DND-41 (cell line): ENCODE measurements at places on chromosomes 12 and 14.

DNA sequence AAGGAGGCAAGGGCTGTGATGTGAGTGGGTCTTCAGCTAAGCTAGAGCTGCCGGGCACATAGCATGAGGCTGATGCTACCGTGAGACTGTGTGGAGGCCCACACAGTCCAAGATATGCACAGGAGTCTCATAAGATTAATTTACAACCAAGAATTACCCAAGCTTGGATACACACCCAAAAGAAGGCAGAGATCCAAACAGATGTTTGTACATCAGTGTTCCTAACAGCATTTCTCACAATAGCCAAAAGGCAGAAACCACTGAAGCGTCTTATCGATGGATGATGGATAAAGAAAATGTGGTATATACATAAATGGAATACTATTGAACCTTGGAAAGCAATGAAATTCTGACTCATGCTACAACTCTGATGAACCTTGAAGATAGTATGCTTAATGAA is 40.8 kb upstream of the RIC8B start:
- no peak for DNase-seq

DNA sequence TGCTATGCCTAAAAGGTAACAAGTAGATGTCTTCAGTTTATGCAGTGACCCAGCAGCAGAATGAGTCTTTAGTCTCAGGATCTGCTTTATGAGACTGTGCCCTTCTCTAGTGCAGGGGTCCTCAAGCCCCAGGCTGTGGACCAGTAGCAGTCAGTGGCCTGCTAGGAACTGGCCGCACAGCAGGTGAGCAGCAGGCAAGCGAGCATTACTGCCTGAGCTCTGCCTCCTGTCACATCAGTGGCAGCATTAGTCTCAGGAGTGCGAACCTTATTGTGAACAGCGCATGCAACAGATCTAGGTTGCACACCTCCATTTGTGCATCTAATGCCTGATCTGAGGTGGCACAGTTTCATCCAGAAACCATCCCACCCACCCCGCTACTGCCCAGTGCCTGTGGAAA is 38.4 kb downstream of the LRP6 start:
- no peak for DNase-seq

GRCh38 chr14:20680843-20681347 is 3.5 kb upstream of the RNASE4 start:
- no peak for DNase-seq

DNA sequence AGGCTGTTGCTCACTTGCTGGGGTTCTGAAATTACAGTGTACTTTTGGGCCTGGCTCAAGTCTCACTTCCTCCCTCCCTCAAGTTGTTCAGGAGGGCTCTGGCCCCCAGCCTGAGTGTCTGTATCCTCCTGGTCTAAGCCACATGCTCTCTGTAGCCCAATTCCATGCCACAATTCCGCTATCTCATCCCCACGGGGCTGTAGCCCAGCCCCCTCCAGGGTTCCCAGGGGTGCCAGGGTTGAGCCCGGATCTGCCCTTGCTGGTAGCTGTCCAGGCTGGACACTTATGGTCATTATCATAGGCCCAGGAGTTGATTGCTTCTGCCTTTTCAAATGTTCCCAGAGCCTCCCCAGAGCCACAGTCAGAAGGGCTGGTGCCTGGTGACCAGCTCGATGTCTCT is 65.3 kb downstream of the PRIMA1 start:
- DNase-seq: no peak

DNA sequence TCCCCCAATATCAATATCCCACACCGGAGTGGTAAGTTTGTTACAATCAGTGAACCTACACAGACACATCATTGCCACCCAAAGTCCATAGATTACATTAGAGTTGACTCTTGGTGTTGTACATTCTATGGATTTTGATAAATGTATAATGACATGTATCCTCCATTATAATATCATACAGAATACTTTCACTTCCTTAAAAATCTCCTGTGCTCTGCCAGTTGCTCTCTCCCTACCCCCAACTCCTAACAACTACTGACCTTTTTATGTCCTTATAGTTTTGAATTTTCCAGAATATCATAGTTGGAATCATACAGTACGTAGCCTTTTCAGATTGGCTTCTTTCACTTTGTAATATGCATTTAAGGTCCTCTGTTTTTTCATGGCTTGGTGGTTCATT is 48.4 kb downstream of the SLC4A8 start:
- DNase-seq: no peak

DNA sequence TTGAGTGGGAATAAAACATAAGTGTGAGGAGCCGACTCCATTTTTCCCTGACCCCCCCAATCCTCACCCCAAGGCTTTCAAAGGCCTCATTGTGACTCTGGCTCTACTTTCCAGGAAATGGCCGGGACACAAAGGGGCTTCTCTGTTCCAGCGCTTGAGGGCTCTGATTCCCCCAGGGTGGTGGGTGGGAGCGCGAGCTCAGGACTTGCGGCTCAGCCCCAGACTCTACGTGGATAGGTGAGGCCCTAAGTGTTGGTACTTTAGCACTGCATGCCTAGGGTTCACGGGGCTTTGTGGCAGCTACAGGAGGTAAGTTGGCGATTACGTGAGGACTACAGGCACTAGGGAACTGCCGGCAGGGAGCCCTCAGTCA is 553 bp downstream of the CNPY2 start:
- DNase-seq: peak; percentile 28

- no peak for DNase-seq
Measured at GRCh38 chr14:56099081-56099797, 19.0 kb upstream of the PELI2 start.

- no peak for DNase-seq
Measured at GRCh38 chr12:42362647-42363260, 36.8 kb downstream of the PPHLN1 start.

DNA sequence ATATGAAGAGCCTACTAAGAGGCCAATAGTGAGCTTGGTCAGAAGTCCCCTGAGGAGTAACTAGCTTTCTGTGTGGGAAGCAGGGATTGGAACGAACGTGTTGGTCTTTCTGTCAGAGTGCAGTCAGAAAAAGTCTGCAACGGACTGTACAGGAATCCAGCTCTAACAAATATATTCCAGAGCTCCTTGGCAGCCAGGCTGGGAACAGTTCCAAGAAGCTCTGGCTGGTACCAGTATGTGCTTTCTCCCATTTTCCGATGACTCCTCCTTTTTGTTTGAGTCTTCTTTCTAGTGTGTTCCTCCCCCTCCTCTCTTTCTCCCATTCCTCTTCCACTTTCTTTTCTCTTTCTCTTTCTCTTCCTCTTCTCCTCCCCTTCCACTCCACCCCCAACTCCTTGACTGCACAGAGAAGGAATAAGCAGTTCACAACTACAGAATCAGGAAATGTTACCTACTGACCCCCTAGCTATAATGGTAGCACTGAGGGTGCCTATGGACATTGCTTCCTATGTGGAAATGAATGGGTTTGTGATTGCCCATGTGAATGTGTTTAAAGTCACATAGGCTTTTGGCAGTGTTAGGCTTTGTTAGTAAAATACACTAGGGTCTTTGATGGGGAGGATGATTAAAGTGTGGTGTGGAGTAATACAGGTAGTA is 59.9 kb downstream of the TTLL5 start:
- DNase-seq: no peak

- DNase-seq: no peak
Measured at GRCh38 chr12:115374480-115375185, 690.7 kb upstream of the TBX3 start.

GRCh38 chr12:93011100-93011499 is 82.0 kb upstream of the EEA1 start:
- DNase-seq: no peak

DNA sequence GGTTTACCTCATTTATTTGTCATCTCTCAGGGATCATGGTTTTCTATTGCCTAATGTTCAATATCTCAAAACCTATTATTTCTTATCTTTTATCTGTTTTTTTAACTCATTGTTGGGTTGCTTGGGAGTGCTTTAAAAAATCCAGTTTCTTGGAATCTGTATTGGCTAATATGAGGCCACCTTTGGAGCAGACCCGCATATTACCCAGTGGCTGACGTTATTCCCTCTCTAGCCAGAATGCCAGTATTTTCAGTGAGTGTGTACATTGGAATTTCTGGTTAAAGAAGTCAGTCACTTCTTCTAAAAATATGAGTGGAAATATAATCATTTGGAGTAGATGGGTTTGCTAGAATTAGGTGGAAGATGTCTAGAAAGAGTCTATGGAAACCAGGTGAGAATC is 38.3 kb downstream of the PRMT8 start:
- no peak for DNase-seq

DNA sequence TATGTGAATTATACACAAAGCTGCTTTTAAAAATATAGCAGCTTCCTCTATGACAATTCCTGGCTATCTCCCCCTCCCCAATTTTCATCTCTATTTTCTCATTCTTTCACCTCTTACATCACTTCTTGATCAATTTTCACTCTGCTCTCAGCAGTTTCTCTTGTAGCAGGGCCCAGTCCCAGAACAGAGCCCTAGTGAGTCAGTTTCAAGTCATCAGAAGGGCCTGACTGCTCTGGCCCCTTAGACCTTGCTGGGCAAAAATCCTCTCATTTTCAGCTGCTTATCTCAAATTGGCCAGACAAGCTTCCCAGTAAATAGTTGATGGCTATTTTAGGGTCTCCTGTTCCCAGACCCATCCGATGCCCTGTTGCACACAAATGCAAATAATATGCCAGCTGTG is 101.4 kb downstream of the TTC7B start:
- DNase-seq: no peak

DNA sequence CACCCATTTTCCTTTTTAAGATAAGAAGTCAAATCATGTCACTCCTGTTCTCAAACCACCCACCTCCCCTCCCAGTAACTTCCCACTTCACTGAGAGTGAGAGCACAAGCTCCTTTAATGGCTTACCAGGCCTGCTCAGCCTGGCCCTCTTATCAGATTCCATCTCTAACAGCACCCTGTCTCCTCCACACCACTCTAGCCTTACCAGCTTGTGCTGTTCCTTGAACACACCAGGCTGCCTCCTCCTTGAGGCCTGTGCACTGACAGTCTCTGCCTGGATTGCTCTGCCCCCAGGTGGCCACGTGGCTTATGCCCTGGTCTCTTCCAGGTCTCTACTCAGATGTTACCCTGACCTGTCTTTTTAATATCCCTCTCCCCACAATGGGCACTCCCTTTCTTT is 40.1 kb upstream of the EVL start:
- peak; percentile 79 for DNase-seq

DNA sequence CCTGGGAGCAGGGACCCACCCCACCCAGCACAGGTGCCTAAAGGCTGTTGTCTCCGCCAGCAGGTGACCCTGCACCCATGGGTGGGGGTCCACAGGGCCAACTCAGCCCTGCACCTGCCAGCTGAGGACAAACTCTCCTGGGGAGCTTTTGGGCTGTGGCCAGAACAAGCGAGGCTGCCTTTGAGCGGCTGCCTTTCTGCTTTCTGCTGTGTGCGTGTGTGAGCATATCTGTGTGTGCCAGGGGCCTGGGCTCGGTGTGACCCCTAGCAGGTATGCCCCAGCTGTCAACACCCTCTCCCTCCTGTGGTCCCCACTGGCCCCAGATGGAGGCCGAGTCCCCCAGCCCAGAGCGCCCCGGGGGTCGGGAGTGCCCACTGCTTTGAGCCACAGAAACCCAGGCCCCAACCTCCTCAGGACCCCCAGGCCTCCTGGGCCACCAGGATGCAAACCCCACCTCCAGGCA is 25.9 kb upstream of the GPR132 start:
- no peak for DNase-seq

DNA sequence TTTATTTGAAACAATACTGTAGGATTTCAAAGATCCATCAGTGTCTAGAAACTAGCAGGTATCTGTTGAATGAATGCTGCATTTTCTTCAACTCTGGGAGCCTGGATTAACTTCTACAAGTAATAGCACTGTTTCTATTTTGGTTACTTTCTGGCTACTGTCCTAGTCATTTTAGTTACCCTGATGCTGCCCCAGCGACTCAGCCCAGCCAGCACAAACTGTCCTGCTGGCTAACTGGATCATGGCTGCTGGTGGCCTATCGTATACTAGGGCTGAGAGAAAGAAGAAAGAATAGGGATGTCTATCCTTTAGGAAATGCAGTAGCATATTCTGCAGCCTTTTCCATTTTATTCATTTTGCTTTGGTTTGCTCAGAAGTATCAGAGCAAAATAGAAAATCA is 53.9 kb downstream of the NTN4 start:
- no peak for DNase-seq

GRCh38 chr12:92393504-92393903 is 247.9 kb upstream of the BTG1 start:
- peak; percentile 40 for DNase-seq

GRCh38 chr12:130281153-130281799 is 56.4 kb upstream of the PIWIL1 start:
- peak; percentile 32 for DNase-seq

GRCh38 chr12:6928703-6929407 is 1.1 kb downstream of the ATN1 start:
- DNase-seq: no peak

GRCh38 chr12:110532644-110533043 is 30.5 kb downstream of the RAD9B start:
- no peak for DNase-seq

DNA sequence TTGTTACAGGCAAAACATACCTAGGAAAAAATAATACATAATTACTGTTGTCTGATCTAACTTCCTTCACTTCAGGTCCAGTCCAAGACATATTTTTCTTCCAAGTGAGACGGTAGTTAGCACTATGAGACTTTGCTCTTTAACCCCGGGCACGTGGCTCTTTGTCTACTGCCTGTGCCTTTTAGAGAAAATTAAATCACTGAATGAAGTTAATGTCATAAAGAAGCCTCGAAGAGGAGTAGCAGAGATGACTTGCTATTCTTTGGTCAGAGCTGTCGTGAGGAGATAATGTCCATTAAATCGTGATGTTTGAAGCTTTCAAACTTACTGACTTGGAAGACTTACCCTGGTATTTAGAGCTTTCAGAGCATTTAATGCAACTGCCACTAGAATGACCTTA is 8.7 kb downstream of the TESPA1 start:
- DNase-seq: no peak

DNA sequence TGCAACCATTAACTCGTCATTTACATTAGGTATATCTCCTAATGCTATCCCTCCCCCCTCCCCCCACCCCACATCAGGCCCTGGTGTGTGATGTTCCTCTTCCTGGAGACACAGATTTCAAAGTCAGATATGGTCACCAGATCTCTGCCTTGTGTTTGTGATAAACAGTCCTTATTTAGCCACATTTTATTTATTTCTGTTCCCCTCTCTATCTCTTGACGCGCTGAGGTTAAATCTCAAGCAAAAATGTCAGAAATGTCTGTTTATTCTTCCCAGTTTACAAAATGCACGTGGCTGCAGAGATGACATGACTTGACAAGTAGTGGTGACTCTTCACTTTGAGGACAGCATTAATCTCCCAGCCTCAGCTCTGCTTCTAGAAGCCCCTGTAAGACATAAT is 11.5 kb upstream of the RASSF3 start:
- DNase-seq: no peak

GRCh38 chr12:101620762-101621133 is 26.0 kb downstream of the MYBPC1 start:
- no peak for DNase-seq

DNA sequence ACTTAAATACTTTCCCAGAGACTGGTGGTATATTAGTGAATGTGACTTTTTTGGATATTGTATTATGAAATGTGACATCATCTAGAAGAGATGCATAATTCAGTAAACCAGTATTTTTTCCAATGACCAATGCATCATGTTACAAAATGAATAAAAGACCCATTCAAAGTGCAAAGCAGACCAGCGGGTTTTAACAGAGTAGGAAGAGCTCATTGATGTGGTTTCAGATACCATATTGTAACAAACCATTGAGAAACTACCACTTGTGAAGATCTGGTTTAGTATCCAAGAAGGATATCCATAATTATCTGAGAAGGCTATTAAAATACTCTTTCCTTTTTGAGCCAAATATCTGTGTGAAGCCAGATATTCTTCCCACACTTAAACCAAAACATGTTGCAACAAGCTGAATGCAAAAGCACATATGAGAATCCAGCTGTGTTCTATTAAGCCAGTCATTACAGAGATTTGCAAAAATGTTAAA is 47.7 kb downstream of the MVK start:
- DNase-seq: no peak
